Activated T-helper 1 cell treated with anti-CD3 and anti-CD28 coated beads, Interleukin-12 subunit alpha, Interleukin-12 subunit beta, Interleukin-2, Interleukin-4 antibody, amounts not matched to agents 30 ng/mL and 10 ng/mL and 1 ng/mL, durations not matched to agents 14 hours and 24 hours and 36 hours (primary cell): ENCODE measurements at places on chromosomes 4 and X. TPM values are rescaled to one million over a fixed set of nuclear protein-coding genes. Genes with fewer than 3 reads are reported as not detected.
A peak's percentile ranks its signal among the peaks of the same experiment; 100 is the strongest.

DNA sequence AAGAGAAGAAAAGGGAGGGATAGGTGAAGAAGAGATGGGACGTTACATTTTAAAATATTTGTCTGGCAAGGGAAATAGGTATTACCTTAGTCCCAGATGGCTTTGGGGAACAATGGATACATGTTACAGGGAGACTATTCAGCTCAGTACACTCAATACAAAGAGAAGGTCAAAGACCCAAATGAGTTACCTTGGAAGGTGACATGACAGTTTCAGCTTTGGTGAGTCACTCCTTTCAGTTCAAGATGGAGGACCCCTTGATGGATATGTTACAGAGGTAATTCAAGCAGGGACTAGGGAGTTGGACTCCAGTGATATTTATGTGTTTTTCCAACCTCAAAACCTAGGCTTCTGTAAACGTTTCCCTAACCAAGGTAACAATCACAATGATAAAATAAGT is 5.0 kb downstream of the NOA1 start:
- peak overlapping the region; percentile 35 for H3K4me3 ChIP-seq
- H3K36me3 ChIP-seq, result peaks cover 47% of the 10 kb centered on the region
- no peak for DNase-seq
- H3K27me3 ChIP-seq, result no peaks in the 10 kb centered on the region

DNA sequence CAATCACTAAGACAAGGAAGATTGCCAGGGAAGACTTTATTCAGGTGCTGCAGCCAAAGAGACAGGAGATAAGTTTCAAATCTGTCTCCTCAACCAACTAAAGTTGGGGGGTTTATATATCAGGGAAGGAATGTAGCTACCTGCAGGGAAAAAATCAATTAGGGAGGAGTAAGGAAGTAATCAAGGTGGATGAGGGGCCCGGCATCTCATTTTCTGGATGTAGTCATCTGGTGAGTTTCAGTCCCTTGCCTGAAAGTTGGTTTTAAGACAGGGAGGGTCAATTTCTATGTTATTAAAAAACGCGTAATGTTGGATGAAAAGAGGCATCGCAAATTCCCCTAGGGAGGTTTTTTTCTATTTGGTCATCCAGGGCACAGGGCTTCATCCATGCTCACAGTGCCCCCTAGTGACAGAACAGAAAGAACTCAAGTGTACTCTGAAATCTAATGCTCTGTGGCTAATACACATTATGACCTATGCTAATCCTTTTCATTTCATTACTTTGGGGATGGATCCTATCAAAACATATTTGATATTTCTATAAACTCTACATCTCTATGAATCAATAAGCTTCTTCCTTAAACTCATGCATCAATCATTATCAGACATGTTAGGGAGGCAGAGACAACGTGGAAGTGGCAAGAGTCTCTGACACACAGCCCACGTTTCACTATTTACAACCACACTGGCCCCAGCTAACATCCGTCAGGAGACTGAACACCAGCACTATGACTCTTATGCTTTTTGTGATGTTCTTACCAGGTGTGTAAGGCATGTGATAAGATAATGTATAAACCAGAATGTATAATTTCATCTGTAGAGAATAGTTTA is 1577.0 kb upstream of the TENM3 start:
- no peaks in the 10 kb centered on the region for H3K27me3 ChIP-seq
- no peak for DNase-seq

GRCh38 chr4:153523164-153523796 is 57.1 kb downstream of the TMEM131L start:
- H3K36me3 ChIP-seq, result peaks cover 24% of the 10 kb centered on the region
- peak overlapping the region; percentile 60 for H3K4me3 ChIP-seq

DNA sequence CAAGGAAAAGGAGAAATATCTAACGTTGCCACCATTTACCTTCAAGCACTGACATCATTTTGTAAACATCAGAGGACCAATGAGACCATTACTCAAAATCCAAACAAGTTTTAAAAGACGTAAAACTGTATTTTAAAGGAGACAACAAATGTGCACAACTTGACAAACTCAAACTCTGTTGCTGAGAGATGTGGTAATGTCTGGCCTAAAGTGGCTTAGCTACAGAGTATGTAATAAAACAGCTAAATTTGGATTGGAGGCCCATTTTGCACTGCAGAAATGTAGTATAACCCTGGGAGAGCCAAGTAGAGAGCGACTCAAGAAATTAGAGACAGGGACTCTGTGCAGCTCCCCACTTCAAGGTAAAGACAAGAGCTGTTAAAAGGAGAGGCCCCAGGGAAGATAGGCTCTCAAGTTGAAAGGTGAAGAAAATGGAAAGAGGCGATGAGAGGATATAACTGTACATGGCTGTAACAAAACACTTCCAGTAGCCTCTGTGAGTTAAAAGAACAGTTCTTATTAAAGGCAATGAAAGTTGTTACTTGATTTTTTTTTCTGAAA is 20.3 kb downstream of the UNC5C start:
- H3K36me3 ChIP-seq, result no peaks in the 10 kb centered on the region
- no peak overlapping the region for H3K4me3 ChIP-seq
- no peaks in the 10 kb centered on the region for H3K4me1 ChIP-seq
- no peak for DNase-seq
- no peak overlapping the region for H3K27ac ChIP-seq

DNA sequence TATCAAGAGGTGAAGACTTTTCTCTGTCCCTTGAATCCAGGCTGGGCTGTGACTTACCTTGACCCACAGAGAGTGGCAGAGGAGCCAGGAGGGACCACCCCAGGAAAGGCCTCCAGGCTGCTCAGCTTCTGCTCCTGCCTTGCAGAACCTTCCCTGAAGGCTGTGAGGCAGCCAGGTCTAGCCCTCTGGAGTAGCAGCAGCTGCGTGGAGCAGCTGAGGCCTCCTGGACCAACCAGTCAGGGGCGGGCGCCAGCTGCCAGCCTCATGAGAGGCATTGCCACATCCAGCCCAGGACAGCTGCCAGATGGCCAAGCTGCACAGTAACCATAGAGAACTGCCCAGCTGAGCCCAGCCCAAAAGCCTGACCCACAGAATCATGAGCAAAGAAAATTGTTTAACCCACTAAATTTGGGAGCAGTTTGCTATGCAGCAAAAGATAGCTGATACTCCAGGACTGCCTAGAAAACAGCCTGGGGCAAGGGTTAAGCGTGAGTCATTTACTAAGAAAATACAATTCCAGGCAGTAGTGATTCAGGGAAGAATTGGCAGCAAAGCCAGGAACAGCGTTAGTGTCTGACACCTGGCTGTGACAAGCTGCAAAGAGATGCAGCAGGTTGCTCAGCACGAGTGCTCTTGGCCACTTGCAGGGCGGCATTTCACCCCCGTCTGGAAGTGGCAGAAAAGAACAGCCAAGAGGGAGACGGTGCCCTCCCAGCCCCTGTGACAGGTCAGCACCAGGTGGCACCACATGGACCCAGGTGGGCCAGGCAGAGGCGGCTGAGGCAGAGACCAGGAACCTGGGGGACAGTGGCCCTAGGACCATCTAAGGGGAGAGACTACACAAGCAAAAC is 14.7 kb upstream of the PDE6B start:
- H3K4me1 ChIP-seq, result no peaks in the 10 kb centered on the region
- no peak overlapping the region for H3K4me3 ChIP-seq
- H3K27me3 ChIP-seq, result no peaks in the 10 kb centered on the region
- H3K36me3 ChIP-seq, result no peaks in the 10 kb centered on the region

- H3K27me3 ChIP-seq, result peaks cover 7% of the 10 kb centered on the region
- H3K27ac ChIP-seq, result no peak overlapping the region
- H3K36me3 ChIP-seq, result no peaks in the 10 kb centered on the region
- no peak for DNase-seq
These were observed 29.7 kb upstream of the HPSE start for GRCh38 chr4:83364312-83364711.

Gene TMEM164
- total RNA-seq, result 17.9 and 19.1 TPM in 2 replicates

DNA sequence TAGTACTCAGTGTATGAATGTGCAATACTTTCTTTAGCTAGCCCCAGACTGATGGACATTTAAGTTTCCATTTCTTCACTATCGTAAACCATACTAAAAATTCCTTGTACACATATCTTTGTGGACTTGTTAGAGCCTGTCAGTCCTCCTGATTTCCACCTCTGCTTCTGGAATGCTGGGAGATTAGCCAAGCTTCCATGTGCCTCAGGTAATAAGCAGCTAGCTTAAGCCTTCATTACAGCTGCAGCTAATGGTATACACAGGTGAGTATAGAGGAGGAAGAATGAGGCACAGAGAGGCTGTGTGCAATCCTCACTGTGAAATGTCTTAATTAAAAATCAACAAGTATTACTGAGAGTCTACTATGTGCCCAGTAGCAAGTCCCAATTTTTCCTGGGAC is 9.8 kb downstream of the SMIM9 start:
- no peak overlapping the region for H3K27ac ChIP-seq
- peaks cover 3% of the 10 kb centered on the region for H3K27me3 ChIP-seq
- peaks cover 3% of the 10 kb centered on the region for H3K36me3 ChIP-seq
- H3K4me3 ChIP-seq, result no peak overlapping the region

- H3K27me3 ChIP-seq, result peaks cover 8% of the 10 kb centered on the region
- H3K4me1 ChIP-seq, result peaks cover under 1% of the 10 kb centered on the region
- no peak overlapping the region for H3K4me3 ChIP-seq
- no peak overlapping the region for H3K27ac ChIP-seq
- DNase-seq, result no peak
These were observed 7.6 kb downstream of the CXCL13 start for GRCh38 chr4:77613267-77613666.

Gene TMSB15B
- 8.6 and 8.9 TPM in 2 replicates for total RNA-seq

DNA sequence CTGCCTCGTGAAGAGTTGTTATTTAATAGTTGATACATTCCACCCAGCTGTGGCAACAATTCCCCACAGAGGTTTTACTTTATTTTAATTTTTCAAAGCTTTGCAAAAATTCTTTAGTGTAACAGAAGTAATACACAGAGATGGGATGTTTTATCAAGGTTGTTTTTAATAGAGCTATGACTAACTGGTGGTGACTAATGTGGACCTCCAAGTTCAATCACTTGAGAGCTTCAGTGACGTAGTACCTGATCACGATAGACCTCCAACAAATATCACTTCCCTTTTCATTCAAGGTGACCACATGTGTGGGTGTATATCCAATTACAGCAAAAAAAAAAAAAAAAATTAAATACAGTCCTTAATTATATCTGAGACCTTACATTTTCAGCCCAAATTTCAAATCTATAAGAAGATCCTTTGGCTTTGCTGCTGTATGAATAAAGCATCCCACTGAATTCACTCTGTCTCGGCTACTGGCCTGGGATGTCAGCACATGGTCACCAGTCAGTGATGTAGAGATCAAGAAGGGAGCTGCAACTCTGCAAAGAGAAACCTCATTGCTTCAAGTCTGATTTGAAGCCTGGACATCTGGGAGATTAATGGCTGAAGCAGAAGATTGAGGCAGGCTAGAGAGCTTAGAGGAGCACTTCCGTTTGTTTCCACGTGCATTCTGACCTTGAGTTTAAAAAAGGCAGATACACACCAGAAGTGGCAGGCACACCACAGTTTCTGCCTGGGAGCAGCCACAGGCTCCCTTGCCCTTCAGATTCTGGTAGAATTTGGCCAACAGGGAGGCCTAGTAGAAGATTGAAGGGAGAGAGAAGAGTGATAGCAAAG is 345.9 kb upstream of the NOCT start:
- no peaks in the 10 kb centered on the region for H3K4me1 ChIP-seq
- no peak overlapping the region for H3K27ac ChIP-seq
- H3K27me3 ChIP-seq, result peaks cover 2% of the 10 kb centered on the region
- no peak overlapping the region for H3K4me3 ChIP-seq
- DNase-seq, result no peak

Gene CHRDL1
- not detected in 2 replicates for total RNA-seq

Gene TSPAN6
- not detected in 2 replicates for total RNA-seq

DNA sequence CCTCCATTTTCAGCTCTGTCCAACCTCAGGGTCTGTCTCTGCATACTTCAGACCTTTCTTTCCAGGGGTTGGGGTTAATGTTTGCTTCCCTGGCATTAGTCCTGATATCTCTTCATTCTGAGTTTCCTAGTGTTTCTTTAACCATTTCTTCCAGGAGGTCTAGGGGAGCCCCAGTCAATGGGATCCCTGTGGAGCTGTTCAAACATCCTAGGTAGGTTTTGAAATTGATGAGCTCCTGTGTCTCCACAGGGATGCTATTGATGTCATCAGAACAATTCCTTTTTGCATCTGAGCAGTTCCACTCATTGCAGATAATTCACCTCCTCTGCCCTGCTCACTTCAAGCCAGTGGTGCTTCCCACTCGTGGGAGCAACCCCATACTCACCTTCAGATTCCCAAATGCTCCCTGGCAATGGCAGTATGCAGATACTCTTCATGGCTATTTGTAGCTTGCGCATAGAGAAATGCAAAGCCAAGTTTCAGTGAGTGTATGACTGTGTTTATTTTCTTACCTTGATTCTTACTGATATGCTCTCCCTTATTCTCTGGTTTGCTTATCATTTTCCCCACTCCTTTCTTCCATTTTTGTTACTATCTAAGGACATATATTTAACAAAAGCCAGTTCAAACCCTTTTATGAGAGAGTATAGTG is 33.7 kb upstream of the LIMCH1 start:
- H3K4me1 ChIP-seq, result no peaks in the 10 kb centered on the region
- H3K27ac ChIP-seq, result no peak overlapping the region
- no peaks in the 10 kb centered on the region for H3K27me3 ChIP-seq
- H3K36me3 ChIP-seq, result no peaks in the 10 kb centered on the region

Gene IL2RG
- total RNA-seq, result 375 and 397 TPM in 2 replicates

- H3K4me3 ChIP-seq, result no peak overlapping the region
- H3K4me1 ChIP-seq, result no peaks in the 10 kb centered on the region
- no peak overlapping the region for H3K27ac ChIP-seq
- H3K27me3 ChIP-seq, result no peaks in the 10 kb centered on the region
These were observed 670.3 kb downstream of the KCTD8 start for GRCh38 chr4:43778187-43778915.

Gene NWD2
- total RNA-seq, result not detected in 2 replicates

Gene XPNPEP2
- total RNA-seq, result 0.16 and 0.24 TPM in 2 replicates

Gene VSIG1
- 0.73 TPM in 1 of 2 replicates, not detected in the other for total RNA-seq

GRCh38 chr4:76753814-76754213 is 144.1 kb downstream of the SOWAHB start:
- peaks cover 8% of the 10 kb centered on the region for H3K27me3 ChIP-seq
- no peaks in the 10 kb centered on the region for H3K36me3 ChIP-seq
- H3K27ac ChIP-seq, result no peak overlapping the region
- no peak overlapping the region for H3K4me3 ChIP-seq
- no peak for DNase-seq

DNA sequence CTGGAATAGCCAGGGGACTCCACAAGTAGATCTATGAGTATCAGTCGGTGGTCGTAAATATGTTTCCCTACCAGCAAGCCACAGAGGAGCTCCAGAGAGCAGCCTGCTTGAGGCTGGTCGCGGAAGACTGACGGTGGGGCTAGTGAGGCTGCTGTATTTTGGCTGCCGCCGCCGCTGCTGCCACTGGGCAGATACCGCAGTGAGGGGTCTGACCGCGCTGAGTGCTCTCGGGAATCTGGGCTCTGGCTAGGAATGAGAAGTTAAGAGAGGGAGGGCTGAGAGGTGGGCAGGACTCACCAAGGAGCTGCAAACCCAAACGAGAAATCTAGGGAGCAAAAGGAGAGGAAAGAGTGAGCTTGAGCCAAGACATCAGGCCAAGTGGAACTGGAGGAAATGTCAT is at the start of gene EXOC1L:
EXOC1L (plus strand) TSS at position 157 of the 400 bp plus-strand sequence; CDS start at position 394, 237 bp downstream.
- DNase-seq, result no peak
- peaks cover 19% of the 10 kb centered on the region for H3K27me3 ChIP-seq
- H3K4me1 ChIP-seq, result no peaks in the 10 kb centered on the region
- peak within 1 kb of the TSS; percentile 5 for H3K4me3 ChIP-seq

- H3K36me3 ChIP-seq, result no peaks in the 10 kb centered on the region
- no peak overlapping the region for H3K27ac ChIP-seq
- no peaks in the 10 kb centered on the region for H3K27me3 ChIP-seq
- no peaks in the 10 kb centered on the region for H3K4me1 ChIP-seq
These were observed 112.4 kb downstream of the PSAPL1 start for GRCh38 chr4:7322166-7322991.

Gene TMPRSS11A
- total RNA-seq, result not detected in 2 replicates

Gene SPANXA2
- not detected in 2 replicates for total RNA-seq

Gene CLDN34
- total RNA-seq, result not detected in 2 replicates

- no peaks in the 10 kb centered on the region for H3K27me3 ChIP-seq
- no peak overlapping the region for H3K27ac ChIP-seq
- H3K4me3 ChIP-seq, result no peak overlapping the region
- H3K36me3 ChIP-seq, result no peaks in the 10 kb centered on the region
- no peaks in the 10 kb centered on the region for H3K4me1 ChIP-seq
These were observed 553.0 kb downstream of the STPG2 start for GRCh38 chr4:97590266-97590665.
